ENCODE measurements at places on chromosomes 4 and X. TPM values are rescaled to one million over a fixed set of nuclear protein-coding genes. Genes with fewer than 3 reads are reported as not detected.

The TBC1D8B gene
- total RNA-seq = 2.2 TPM

GRCh38 chr4:101197350-101197749 is 150.0 kb downstream of the PPP3CA start:
- no peak for DNase-seq

The CAPN6 gene
- total RNA-seq = not detected

DNA sequence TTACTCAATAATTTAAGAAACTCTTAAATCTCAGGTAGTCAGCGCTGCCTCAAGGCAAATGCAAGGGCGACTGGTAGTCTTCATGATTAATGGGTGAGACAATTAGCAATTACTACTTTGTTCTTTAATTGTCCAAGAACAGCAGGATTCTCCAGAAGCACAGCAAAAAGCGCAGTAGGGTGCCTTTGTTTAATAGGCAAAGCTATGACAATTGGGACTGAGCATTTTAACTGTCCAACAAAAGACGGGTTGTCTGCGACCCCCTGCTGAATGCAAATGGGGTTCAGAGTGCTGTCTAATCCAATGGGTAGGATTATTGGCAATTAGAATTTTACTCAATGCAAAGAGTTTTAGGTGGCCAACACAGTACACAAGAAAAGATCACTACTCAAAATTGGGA is 286.1 kb downstream of the CHIC1 start:
- no peak for DNase-seq

The BANK1 gene
- not detected for total RNA-seq

DNA sequence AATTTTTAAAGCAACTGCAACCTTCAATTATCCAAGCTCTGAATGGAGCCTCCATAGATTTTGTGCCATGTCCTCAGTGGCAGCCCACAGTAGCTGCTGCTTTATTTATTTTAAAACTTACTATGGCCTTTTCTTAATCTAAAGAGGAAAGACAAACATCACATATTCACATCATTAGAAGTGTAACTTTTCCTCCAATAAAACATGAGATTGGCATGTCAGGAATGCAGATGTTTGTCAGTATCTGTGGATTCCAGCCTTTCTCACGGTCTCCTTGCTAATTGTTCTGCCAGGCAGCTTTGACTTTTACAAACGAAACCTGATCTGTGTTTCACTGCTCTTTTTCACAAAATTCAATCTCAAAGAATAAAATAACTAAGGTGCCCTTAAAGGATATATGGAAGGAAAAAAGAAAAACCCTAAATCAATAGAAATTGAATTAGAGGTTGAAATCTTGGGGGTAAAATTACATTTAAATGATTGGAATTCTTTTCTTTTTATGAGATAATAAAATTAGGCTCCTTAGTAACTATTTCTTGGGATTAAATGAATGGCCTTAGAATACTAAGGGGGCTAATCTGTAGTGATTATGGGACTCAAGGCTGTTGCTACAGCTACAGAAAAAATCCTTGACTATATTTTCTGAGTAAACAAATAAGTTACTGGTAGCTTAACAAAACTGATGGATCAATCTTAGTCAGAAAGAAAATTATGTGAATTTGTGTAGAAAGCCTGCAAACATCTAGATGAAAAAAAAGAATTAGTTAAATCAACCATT is 151.3 kb downstream of the RTL9 start:
- DNase-seq = no peak

DNA sequence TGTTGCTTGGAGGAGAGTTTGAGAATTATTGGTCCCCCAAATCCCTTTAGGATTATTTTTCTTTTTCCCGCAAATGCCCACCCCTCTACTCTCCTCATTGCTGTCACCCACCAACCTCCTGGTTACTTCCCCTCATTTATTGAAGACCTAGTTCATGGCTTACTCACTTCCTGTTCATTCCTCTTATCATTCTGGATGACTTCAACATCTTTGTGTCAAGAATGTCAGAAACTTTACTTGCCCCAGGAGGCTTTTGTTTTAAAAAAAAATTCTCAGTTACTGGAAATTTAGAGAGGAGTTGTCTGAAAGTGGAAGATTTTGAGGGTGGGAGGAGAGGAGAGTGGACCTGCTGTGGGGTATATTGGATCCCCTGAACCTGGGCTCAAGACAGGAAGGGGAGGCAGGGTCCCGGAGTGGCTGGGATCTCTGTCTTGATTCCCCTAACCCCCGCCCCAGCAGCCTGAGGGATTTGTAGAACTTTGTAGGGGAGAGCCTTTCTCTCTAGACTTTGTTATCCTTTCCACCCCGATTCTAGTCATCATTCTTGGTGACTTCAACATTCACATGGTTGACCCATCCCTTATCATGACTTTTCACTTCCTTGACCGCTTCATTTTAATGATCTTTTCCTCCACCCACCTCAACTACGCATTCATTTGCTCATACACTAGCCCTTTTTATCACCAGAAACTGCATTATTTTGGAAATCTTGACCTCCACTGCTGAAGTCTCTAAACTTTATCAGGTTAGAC is 69.9 kb upstream of the ESX1 start:
- DNase-seq = no peak

GRCh38 chr4:146842876-146843275 is 102.8 kb downstream of the TTC29 start:
- DNase-seq = no peak

DNA sequence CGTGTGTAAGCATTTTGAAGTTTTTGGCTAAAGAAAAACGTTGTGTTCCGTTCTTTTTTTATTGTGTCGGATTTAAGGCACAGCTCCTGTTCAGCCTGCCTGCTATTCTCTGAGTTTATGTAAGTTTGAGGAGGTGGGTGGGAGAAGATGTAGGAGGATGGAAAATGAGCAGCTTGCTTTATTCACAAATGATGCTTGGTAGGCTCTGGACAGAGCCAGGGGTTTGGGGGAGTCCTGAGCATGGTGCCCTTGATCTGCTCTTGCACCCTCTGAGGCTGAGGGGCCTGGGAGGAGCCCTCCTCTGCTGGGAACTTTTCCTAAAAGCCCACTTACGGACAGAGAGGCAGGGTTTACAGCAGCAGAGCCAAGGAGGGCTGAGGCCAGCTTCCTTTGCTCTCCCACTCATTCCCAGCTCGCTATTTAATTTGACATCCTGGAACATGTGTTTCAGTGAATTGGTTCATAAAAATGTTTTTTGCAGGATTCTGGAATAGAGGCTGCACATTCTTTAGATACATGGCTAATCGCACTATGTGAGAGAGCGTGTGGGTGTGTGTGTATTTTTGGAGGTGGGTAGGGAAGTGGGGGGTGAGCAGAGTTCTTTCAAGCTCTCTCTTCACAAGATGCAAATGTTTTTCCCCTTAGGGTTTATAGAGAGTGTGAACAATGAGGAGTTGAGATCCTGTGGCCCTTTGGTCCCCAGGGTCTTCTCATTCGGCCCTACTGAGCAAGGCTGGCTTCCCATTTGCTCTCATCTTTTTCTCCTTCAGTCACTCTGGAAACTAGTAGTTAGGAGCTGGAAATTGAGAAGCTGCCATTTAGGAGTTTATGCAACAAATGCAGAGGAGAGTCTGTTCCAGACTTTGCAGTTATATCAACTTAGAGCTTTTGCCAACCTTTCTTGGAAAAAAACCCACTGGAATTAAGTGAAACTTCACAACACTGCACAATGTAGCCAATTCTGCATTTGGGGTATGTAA is 32.1 kb downstream of the TMEM131L start:
- DNase-seq = no peak

The C1QTNF7 gene
- total RNA-seq = 1.7 TPM

DNA sequence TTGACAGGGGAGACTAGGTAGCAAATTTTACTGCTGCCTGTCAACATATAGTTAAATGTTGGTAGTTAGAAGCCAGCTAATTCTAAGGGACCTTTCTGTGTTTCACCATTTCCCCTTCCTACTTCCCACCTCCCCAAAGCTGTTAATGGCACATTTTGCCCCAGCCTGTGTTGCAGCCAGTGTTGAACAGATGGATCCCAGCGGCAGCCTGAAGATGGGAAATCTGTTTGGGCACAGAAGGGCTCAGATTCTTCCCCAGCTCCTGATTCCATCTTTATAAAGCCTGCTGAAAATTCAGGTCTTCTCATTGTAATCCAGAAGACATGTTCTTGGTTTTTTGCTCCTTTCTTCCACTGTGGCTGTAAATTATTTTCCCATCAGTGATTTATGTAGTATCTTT is 89.0 kb downstream of the SPRY1 start:
- DNase-seq = no peak

GRCh38 chrX:50211510-50211909 is 6.9 kb downstream of the CCNB3 start:
- DNase-seq = no peak

DNA sequence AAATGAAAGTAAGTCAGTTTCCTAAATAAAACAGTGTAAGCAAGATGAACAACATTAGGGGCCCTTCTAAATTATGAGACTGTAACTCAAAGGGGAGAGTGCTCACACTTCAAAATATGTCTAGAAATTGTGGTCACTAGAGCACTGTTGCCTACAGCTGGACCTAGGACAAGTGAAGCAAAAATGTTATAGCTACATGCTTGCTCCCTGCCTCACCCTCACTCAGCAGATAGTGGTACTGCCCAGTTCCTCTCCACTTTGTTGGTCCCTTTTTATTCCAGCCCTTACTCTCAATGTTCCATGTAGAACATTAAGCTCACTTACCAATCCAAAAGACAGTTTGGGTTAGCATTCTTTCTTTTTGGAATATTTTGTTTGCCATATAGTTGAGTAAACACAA is 147.3 kb downstream of the GRIA3 start:
- DNase-seq = no peak

DNA sequence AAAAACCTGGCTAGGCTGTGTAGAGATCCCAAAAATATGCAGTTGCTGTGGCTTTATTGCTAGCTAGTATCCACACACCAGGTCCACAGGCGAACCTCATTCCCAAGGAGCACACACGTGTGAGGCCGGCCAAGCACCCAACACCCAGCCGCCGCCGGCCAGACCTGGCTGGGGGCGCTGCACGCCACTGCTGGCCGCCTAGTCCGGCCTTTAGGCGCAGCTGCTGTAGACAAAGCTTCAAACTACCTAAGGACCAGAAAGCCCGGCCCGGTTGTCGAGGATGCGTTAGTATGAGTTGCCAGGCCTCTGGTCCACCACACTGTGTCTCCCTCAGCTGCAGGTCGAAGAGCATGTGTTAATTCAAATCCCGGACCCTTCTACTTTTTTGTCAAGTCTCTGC is 3.1 kb downstream of the POU3F4 start:
- no peak for DNase-seq

GRCh38 chr4:73311428-73311827 is 52.8 kb upstream of the ANKRD17 start:
- no peak for DNase-seq

DNA sequence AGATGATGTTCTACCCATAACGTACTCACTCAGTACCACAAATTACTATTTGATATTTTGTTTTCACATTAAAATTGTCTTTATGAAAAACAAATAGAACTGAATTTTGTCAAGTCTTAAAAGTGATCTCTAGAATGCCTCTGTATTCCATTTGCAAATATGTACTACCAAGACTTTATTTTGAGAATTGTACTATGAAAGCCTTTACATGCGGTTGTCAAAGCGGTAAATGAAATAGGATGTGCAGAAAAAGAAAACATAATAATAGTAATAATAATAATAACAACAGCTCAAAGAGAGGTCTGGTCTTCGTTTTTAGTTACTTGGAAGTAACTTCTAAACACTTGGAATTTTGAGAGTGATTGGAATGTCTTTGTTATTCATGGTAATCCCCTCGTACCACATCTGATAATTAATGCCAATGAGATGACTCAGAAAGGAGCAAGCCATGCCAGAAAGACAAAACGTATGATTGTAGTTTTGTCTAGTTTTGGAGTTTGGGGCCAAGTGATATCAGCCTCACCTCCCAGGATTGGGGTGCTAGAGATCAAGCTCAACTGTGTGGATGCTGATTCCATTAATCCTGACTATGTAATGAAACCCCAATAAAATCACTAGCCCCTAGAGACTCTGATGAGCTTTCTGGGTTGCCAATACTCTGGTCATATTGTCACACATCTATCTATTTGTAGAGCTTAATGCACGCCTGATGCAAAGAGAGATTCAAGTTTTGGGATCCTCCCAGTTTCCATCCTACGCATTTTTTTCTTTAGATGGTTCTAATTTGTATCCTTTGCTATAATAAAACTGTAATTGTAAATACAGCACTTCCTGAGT is 20.2 kb upstream of the CTSO start:
- no peak for DNase-seq

DNA sequence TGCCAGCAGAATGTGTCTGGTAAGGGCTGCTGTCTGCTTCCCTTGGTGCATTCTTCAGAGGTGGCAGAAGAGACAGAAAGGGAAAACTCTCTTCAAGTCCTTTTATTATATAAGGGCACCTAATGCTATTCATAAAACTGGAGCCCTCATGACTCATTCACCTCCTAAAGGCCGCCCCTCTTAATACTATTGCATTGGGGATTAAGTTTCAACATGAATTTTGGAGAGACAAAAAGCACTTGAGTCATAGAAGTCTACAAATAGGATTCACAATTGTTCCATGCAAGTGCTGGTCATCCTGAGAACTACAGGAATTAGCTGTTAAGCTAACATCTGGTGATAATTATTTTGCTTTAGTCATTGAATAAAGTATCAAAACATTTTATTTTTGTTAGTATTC is 349.5 kb downstream of the HS3ST1 start:
- DNase-seq = no peak
